ENCODE measurements at places on chromosomes 2 and 18. TPM values are rescaled to one million over a fixed set of nuclear protein-coding genes. Genes with fewer than 3 reads are reported as not detected.

The DCDC2C gene
- 0.50 TPM for polyA plus RNA-seq

The PROC gene
- polyA plus RNA-seq, result 7.6 TPM

The MBP gene
- polyA plus RNA-seq, result 18.5 TPM

The OLA1 gene
- polyA plus RNA-seq, result 128 TPM

The QPCT gene
- polyA plus RNA-seq, result 12.3 TPM

The BUB1 gene
- 23.5 TPM for polyA plus RNA-seq

The ACTG2 gene
- polyA plus RNA-seq, result 1.9 TPM

The RSAD2 gene
- polyA plus RNA-seq, result 4.0 TPM

The CLIP4 gene
- 12.9 TPM for polyA plus RNA-seq

The OR6B2 gene
- not detected for polyA plus RNA-seq

The ATIC gene
- polyA plus RNA-seq, result 134 TPM

The PLEK gene
- polyA plus RNA-seq, result 4.7 TPM

The CCDC141 gene
- 0.12 TPM for polyA plus RNA-seq

The UGT1A7 gene
- polyA plus RNA-seq, result not detected

The FIGN gene
- 12.6 TPM for polyA plus RNA-seq

The SEH1L gene
- 36.2 TPM for polyA plus RNA-seq

The EXOC6B gene
- 20.0 TPM for polyA plus RNA-seq

The TTR gene
- 0.43 TPM for polyA plus RNA-seq

The TTC21B gene
- 25.3 TPM for polyA plus RNA-seq

The PTPN4 gene
- 23.6 TPM for polyA plus RNA-seq

The UGT1A5 gene
- polyA plus RNA-seq, result not detected

The ANKRD29 gene
- polyA plus RNA-seq, result 1.1 TPM

The SLC23A3 gene
- polyA plus RNA-seq, result 25.1 TPM

The SLC4A5 gene
- 3.4 TPM for polyA plus RNA-seq

The CRYGC gene
- polyA plus RNA-seq, result not detected

The RESP18 gene
- not detected for polyA plus RNA-seq

The DSG1 gene
- polyA plus RNA-seq, result 0.10 TPM

The IKZF2 gene
- 10.5 TPM for polyA plus RNA-seq

The SLC30A3 gene
- 13.2 TPM for polyA plus RNA-seq

The CSRNP3 gene
- 10.2 TPM for polyA plus RNA-seq

The CCBE1 gene
- polyA plus RNA-seq, result 23.9 TPM

The NPAS2 gene
- polyA plus RNA-seq, result 13.0 TPM

The TNFRSF11A gene
- polyA plus RNA-seq, result 2.8 TPM

The TUBA3E gene
- polyA plus RNA-seq, result not detected

The CCDC68 gene
- polyA plus RNA-seq, result 6.9 TPM
